Fibroblast of mammary gland (primary cell): ENCODE measurements at places on chromosomes 11 and 22.

DNA sequence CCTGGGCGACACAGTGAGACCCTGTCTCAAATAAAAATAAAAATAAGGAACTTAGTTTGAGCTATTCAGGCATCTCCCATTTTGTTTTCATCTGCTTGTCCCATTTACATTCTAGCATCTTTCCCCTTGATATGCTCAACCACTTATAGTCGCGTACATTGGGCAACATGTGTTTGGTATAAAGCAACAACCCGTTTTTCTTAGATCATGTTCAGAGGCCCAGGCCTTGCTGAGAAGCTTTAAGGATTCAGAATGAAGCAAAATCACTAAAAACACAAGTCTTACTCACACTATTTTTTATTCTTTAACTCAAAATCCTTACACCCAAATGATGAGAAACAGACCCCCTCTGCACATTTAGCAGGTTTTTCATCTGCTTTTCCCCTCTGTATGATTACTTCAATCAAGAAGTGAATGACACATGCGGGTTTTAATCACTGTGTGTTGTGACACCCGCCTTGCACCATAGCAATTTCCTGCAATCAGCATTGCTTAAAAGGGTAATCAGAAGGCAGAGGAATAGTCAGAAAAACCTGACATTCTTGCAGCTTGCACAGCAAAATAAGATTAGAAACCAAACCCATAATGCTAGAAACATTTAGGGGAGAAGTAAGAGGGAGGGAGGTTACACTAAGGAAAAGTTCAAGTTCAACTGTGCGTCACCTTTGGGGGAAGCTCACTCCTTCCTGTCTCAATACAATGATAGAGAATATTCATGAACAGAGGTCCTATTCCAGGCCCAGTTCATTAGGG lies 25.9 kb downstream of the ALG9 start:
- DNase-seq, result peak; percentile 24

- DNase-seq, result no peak
These were observed 128.4 kb upstream of the CEP126 start for GRCh38 chr11:101786421-101786820.

DNA sequence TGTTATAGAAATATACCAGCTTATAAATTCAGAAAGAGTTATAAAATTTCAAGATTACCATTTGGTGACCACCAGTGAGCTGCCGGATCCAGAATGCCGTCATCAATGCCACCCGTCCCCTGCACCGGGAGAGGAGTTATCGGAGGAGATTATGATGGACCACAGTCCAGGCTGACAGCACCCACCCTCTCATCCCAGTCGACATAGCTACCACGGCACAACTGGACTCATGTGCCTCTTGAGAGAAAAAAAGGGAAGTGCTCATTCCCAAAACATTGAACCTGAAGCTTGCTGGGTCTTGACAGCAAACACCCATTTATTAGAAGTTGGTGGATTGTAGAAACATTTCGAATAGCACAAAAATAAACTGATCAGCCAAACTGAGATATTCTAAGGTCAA lies 1331.5 kb downstream of the TBC1D22A start:
- DNase-seq, result no peak

DNA sequence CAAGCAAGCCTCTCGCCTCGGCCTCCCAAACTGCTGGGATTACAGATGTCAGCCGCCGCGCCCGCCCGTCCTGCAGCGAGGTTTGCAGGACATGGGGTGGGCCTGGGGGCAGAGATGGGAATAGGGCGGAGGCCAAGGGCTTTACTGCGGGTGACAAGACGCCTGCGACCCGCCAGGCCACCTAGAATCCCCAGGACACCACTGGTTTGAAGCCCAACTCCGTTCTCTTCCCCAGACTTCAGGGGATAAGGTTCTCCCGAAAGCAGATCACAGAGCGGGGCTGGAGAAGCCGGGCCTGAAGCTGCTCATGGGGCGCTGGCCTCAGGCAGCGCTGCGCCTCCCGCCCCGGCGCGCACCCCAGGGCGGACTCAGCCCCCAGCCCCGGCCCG lies 354 bp downstream of the POLR2L start:
- no peak for DNase-seq

DNA sequence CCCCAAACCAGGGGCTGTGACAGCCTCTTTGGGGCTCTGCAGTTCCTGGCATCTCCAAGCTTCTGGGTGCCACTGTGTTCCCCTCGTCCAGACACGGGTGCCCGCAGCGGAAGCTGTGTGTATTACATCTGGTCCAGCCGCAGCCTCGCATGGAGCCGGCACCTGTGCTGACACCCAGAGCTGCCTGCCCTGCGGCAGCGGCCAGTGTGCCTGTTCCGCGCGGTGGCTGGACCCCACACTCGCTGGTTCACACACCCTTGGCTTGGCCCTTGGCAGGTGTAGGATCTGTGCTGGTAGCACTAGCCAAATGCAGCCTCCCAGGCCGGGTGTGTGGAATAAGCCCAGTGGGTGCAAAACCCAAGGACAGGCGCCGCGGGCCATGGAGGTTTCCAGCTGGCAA lies 24.5 kb upstream of the RNASEH2C start:
- no peak for DNase-seq

DNA sequence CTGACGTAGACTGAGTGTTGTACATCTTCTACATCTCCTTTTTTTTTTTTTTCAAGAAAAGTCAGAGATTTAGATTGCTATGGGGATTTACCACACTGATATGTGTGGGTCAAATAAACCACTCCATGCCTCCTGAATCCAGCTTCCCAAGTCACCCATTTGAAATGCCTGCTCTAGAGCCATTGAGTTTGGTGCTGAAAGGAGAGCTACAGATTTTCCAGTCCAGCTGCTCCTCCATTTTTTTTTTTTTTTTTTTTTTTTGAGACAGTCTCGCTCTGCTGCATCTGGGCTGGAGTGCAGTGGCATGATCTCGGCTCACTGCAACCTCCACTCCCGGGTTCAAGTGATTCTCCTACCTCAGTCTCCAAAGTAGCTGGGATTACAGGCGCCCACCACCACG lies 115.2 kb upstream of the TIMP3 start:
- no peak for DNase-seq

- DNase-seq, result no peak
These were observed 8.1 kb downstream of the MOGAT2 start for GRCh38 chr11:75725547-75726320.

DNA sequence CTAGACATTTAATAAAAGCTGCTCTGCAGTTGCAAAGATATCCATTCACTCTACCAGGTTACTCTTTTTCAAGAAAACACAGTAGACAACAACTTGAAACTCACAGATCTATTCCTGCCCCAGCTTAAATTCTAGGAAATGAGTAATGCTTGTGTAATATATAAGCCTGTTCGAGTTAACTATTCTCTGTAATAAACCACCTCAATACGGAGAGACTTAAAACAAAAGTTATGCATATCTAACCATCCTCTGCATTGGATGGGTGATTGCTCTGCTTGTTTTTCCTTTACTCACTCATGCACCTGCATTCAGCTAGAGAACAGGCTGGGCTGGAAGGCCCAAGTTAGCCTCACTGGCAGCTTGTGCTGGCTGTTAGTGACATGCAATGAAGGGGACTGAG lies 13.3 kb downstream of the LRRC4C start:
- DNase-seq, result no peak
